Sigmoid colon (tissue), 7 donors: ENCODE measurements at places on chromosomes 11 and 22. TPM values are rescaled to one million over a fixed set of nuclear protein-coding genes. Genes with fewer than 3 reads are reported as not detected.

The GAL3ST1 gene
- 2.1 TPM for total RNA-seq

The C22orf31 gene
- not detected for total RNA-seq

The SCGB1D1 gene
- not detected for total RNA-seq

The BRSK2 gene
- total RNA-seq = 1.9 TPM

GRCh38 chr11:62484352-62484751 lies 62.3 kb downstream of the AHNAK start:
- H3K27me3 ChIP-seq = no peaks in the 10 kb centered on the region
- no peaks in the 10 kb centered on the region for H3K36me3 ChIP-seq
- H3K4me1 ChIP-seq = peaks cover 41% of the 10 kb centered on the region

DNA sequence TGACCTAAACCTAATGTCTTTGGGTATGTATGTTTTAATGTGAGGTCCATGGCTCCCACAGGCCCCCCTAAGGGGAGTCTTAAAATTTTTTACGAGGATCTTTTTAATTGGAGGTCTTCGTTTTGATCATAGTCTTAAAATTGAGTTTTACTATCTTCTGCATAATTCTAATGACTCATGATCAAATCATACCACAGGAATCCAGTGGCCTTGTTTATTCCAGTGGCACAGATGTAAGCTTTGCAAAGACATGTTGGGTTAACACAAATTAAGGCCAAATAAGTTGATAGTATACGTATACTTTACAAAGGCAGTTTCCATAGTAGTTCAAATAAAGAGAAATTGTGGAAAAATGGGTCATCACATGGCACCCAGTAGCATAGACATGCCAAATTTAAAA lies 33.9 kb upstream of the FJX1 start:
- no peak for DNase-seq
- H3K27ac ChIP-seq = no peak overlapping the region
- H3K4me3 ChIP-seq = no peak overlapping the region
- no peaks in the 10 kb centered on the region for H3K4me1 ChIP-seq
- no peaks in the 10 kb centered on the region for H3K36me3 ChIP-seq
- H3K27me3 ChIP-seq = no peaks in the 10 kb centered on the region

GRCh38 chr11:116698080-116698479 lies 74.7 kb downstream of the BUD13 start:
- H3K27me3 ChIP-seq = no peaks in the 10 kb centered on the region
- H3K4me3 ChIP-seq = no peak overlapping the region
- H3K27ac ChIP-seq = no peak overlapping the region
- no peaks in the 10 kb centered on the region for H3K4me1 ChIP-seq
- H3K36me3 ChIP-seq = no peaks in the 10 kb centered on the region
- no peak for DNase-seq

DNA sequence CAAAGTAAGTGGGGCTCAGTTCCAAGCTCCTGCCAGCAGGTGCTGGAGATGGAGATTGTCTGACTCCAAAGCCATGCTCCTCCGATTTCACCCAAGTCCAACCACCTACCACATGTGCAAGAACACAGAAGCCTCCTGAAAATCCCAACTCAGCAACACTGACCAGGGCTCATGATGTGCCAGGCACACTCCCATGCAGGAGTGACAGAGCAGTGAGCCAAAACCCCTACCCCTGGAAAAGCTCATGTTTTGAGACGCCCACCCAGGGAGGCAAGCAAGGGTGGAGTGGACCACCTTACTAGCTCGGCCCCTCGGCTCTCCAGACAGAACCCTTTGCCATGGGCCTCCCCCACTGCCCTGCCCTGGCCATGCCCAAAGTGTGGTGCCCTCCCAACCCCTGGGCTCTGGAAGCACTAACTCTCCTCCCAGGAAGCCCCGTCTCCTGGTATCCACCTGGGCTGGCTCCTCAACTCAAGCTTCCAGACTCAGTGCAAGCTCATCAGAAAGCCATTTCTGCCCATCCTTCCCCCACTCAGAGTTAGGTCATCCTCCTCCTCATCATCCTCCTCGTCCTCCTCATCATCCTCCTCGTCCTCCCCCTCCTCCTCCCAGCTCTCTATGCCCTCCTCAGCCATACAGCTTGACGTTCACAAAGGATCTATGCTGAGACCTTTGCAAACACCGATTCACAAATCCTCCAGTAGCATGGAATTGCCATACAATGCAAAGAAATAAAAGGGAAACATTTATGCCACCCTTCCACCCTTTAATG lies 154.9 kb downstream of the MPPED1 start:
- no peaks in the 10 kb centered on the region for H3K36me3 ChIP-seq
- no peak for DNase-seq
- no peak overlapping the region for H3K4me3 ChIP-seq
- H3K27me3 ChIP-seq = no peaks in the 10 kb centered on the region
- no peak overlapping the region for H3K27ac ChIP-seq

DNA sequence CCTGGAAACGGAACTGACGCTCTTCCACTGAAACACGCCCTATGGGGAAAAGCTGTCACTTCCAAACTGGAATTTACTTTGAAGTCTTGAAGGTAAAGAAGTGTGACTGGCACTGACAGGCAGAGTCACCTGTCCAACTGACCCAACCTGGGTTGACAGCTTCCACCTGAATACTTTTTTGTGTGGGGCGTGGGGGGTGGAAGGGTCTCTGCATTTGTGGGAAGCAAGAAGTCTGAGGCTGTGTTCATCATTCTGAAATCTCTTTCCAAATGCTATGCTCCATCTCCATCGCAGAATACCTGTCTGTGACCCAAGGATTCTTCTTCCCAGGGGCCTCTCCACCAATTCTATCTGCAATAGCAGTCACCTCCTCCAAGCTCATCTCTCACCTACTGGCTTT lies 7.8 kb downstream of the IFT27 start:
- DNase-seq = peak; percentile 43
- H3K4me1 ChIP-seq = peaks cover 5% of the 10 kb centered on the region
- H3K27ac ChIP-seq = no peak overlapping the region
- no peaks in the 10 kb centered on the region for H3K27me3 ChIP-seq
- H3K4me3 ChIP-seq = no peak overlapping the region

- H3K36me3 ChIP-seq = peaks cover 3% of the 10 kb centered on the region
- no peak for DNase-seq
- no peaks in the 10 kb centered on the region for H3K27me3 ChIP-seq
- H3K4me3 ChIP-seq = no peak overlapping the region
Measured at GRCh38 chr22:29998627-29999384, 81.5 kb upstream of the HORMAD2 start.

- H3K27me3 ChIP-seq = no peaks in the 10 kb centered on the region
- no peak for DNase-seq
- H3K27ac ChIP-seq = no peak overlapping the region
- H3K36me3 ChIP-seq = peaks cover 5% of the 10 kb centered on the region
Measured at GRCh38 chr11:86444981-86445380, 70.3 kb downstream of the CCDC81 start.

DNA sequence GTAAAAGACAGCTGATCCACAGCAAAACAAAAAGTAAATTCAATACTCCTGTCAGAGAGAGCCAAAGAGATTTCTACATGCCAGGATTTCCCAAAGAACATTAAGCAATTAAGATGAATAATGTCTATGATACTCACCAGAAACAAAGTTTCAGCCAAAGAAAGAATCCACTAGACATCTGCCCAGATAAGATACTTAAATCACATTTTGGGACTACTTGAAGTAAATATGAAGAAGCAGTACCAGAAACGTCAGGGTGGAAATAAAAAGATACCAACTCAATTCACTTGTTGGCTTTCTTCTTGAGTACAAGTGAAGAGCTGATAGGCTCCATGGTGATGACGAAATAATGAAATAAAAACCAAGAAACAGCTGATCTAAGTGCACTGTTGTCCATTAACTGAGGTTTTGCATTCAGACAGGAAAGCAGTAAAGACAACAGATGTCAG lies 31.6 kb upstream of the ARHGAP32 start:
- H3K36me3 ChIP-seq = no peaks in the 10 kb centered on the region
- H3K27me3 ChIP-seq = no peaks in the 10 kb centered on the region
- H3K4me3 ChIP-seq = no peak overlapping the region
- no peak for DNase-seq

GRCh38 chr11:128563942-128564641 lies 23.3 kb downstream of the ETS1 start:
- H3K27me3 ChIP-seq = no peaks in the 10 kb centered on the region
- H3K4me1 ChIP-seq = no peaks in the 10 kb centered on the region
- DNase-seq = peak; percentile 36
- H3K4me3 ChIP-seq = no peak overlapping the region

- H3K36me3 ChIP-seq = no peaks in the 10 kb centered on the region
- no peak overlapping the region for H3K4me3 ChIP-seq
- no peaks in the 10 kb centered on the region for H3K4me1 ChIP-seq
- H3K27me3 ChIP-seq = no peaks in the 10 kb centered on the region
- no peak overlapping the region for H3K27ac ChIP-seq
Measured at GRCh38 chr22:47055461-47055860, 293.0 kb downstream of the TBC1D22A start.

- no peak overlapping the region for H3K4me3 ChIP-seq
- H3K27me3 ChIP-seq = no peaks in the 10 kb centered on the region
- no peak overlapping the region for H3K27ac ChIP-seq
- H3K4me1 ChIP-seq = peaks cover 20% of the 10 kb centered on the region
Measured at GRCh38 chr11:86636275-86636674, 36.1 kb downstream of the ME3 start.

DNA sequence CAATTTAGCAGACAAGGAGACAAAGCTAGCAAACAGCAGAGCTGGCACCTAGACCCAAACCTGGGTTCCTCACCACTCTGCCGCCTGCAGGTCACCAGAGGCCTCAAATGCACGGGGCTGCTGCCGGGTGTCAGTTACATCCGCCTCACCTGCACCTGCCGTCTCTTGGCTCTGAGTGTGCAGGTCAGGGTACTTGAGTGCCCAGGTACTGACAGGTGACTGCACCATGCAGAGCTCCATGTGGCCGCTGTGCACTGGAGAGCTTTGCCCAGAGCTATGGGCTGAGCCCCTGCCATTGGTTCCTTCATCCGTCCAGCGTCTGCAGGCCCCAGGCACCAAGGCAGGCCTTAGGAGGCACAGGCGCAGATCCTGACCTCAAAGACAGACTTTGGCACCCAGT lies 35.0 kb downstream of the PDGFB start:
- H3K4me3 ChIP-seq = no peak overlapping the region
- peak; percentile 48 for DNase-seq
- no peaks in the 10 kb centered on the region for H3K36me3 ChIP-seq
- H3K27me3 ChIP-seq = no peaks in the 10 kb centered on the region
- no peaks in the 10 kb centered on the region for H3K4me1 ChIP-seq
- H3K27ac ChIP-seq = no peak overlapping the region

- DNase-seq = peak; percentile 80
- peak overlapping the region; percentile 54 for H3K4me3 ChIP-seq
- peaks cover 12% of the 10 kb centered on the region for H3K36me3 ChIP-seq
- H3K27me3 ChIP-seq = no peaks in the 10 kb centered on the region
- H3K27ac ChIP-seq = peak overlapping the region; percentile 77
- H3K4me1 ChIP-seq = peaks cover 19% of the 10 kb centered on the region
Measured at GRCh38 chr11:67302571-67303131, 679 bp upstream of the SSH3 start.
